ENCODE measurements at places on chromosomes 2 and 18.

- no peak for DNase-seq
These were observed 177.2 kb downstream of the THADA start for GRCh38 chr2:43418680-43419079.

DNA sequence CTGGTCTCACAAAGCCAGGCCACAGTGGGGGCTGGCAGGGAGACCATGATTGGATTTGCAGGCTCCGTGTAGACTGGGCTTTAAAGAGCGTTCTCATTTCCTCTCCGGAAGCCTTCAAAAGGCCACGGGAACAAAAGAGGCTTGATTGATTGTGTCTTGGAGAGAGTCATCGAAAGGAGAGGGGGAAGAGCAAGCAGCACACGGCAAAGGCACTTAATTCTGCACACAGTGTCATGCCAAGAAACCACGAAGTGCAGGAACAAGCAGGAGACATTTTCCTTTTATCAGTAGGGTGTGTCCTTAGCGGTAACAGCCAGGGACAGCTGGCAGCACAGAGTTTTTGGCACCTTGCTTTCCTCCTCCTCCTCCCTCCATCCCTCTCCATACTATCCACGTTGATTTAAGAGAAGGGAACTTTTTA lies 47.7 kb downstream of the GLI2 start:
- no peak for DNase-seq

DNA sequence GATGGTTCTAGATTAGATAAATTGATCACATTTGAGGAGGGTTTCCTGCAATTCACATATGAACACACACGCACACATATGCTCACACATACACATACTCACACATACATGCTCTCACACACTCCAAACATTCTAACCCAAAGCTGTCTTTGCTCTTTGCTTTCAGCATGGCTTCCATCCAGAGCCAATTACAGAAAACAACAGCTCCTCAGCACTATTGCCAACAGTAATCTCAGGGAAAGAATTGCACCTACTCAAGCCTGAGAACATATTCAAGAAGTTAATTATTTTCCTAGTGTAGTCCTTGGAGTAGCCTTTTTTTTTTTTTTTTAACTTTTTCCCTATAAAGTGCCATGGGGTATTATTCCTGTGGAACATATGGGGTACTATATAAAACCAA lies 246.9 kb upstream of the PARD3B start:
- DNase-seq = no peak

- DNase-seq = peak; percentile 60
These were observed 69.6 kb upstream of the RTN4 start for GRCh38 chr2:55119711-55120487.

- DNase-seq = no peak
These were observed 100.4 kb downstream of the ACOXL start for GRCh38 chr2:110832740-110833139.
